ENCODE measurements at places on chromosomes 16 and 17. TPM values are rescaled to one million over a fixed set of nuclear protein-coding genes. Genes with fewer than 3 reads are reported as not detected.

DNA sequence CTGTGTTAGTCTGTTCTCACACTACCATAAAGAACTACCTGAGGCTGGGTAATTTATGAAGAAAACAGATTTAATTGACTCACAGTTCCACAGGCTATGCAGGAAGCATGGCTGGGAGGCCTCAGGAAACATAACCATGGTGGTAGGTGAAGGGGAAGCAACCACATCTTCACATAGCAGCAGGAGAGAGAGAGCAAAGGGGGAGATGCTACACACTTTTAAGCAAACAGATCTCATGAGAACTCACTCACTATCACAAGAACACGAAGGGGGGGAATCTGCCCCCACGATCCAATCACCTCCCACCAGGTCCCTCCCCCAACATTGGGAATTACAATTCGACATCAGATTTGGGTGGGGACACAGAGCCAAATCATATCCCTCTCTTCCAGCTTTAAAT, 31.8 kb upstream of the NXPH3 start:
- no peak for DNase-seq

GRCh38 chr16:54444851-54445458, 158.4 kb upstream of the IRX3 start:
- no peak for DNase-seq

GRCh38 chr16:72389791-72390190, 217.8 kb upstream of the PMFBP1 start:
- DNase-seq, result no peak

- no peak for DNase-seq
Measured at GRCh38 chr16:79994418-79994817, 393.9 kb upstream of the MAF start.

- DNase-seq, result no peak
Measured at GRCh38 chr17:1123921-1124715, 55.7 kb downstream of the ABR start.

- no peak for DNase-seq
Measured at GRCh38 chr16:2160915-2161551, 5.5 kb downstream of the TRAF7 start.

DNA sequence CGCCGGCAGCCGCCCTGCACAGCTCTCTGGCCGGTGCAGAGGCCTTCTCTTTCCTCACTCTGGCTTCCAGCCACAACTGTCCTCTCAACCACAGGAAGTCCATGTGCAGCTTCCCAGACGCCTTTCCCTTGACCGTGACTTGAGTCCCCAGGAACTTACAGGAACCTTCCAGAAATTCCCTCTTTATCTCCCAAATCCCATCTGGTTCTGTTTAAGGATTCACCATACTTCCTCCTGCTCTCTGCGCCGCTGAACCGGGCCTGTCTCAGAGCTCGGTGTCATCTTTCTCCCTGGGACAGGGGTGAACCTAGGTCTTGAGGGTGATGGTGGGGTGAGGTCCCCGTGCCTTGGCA, 65.2 kb upstream of the ZNF469 start:
- no peak for DNase-seq

GRCh38 chr17:73962308-73962707, 241.2 kb upstream of the RPL38 start:
- DNase-seq, result no peak

DNA sequence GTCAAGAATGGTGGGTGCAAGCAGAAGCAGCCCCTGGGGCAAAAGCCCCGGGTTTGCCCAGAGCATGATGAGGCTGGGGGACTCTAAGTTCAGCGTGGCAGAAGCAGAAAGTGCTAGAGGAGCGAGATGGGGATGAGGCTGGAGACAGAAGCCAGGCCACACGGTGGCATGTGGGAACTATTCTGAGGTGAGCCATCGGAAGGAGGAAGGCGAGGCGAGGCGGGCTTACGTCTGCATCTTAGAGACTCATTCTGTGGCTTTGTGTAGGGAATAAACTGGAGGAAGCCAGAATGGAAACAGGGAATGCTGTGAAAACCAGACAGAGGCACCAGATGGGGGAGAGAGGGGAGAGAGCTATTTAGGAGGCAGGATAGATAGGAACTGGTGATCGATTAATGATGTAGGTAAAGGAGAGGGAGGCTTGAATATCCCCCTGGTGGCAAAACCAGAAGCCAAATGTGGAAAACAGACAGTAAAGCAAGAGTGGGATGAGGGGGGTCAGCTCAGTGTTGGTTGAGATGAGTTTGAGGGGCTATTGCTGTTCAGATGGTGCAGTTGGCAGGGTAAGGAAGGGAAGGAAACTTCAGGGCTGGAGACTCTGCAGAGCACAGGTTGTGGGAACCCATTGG, 3.1 kb upstream of the TNFSF13 start:
- no peak for DNase-seq

GRCh38 chr17:45410144-45411091, 22.3 kb downstream of the ARHGAP27 start:
- no peak for DNase-seq

DNA sequence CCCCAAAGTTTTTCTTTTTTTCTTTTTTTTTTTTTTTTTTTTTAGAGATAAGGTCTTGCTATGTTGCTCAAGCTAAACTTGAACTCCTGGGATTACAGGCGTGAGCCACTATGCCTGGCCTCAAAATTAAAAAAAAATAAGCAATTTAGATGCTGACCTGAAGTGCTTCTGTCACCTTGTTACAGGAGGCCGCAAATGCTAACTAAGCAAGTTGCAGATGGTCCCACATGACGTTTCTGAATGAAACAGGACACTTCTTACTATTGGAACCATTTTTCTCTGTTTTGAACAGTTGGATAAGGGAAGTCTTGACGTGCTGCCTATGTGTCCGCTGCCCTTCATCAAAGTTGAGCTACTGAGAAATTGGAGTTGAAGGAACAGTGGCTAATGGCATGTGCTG, 8.8 kb downstream of the ANKRD40CL start:
- DNase-seq, result no peak

DNA sequence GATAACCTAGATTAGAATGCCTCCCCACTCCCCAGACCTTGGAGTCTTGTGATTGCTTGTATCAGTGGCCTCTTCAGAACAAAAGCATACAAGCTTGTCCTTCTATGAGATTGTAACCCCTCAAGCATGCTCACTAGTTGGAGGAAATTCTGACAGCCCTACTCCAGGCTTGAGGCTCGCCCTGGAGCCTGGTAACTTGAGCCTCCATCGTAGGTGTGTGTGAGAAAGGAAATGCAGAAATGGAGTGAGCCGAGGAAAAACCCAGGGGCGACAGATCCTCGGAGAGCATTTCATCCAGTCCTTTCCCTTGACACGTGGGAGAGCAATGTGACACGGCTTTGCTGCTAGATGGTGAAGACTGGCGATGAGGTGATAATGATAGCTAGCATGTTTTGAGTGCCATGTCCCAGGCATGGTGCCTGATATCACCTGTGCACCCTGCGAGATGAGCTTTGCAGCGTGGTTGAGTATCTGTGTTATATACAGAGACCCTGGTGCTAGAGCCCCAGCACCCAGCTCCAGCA, 31.2 kb downstream of the GNAO1 start:
- DNase-seq, result no peak

DNA sequence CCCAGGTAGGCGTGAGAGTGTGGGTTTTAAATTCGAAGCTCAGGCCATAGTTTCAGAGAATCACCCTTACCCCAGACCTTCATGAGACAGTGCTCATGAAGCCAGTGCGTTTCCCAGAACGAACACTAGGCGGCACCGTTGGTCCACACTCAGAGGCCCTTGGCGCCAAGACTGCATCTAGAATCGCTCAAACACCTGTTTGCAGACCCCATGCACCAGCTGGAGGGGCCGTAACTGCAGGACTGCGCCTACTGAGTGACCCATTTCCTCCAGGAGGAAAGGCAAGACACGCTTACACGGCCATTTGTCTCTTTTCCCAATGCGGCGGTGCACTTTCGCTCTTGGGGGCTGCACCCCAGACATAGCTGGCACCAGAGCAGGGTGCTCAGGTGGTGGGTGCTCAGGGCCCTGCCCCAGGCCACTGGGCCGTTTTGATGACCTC, 34.0 kb downstream of the ADGRG5 start:
- DNase-seq, result peak; percentile 92

GRCh38 chr16:66660422-66661209, 35.9 kb downstream of the CMTM4 start:
- no peak for DNase-seq

- DNase-seq, result peak; percentile 38
Measured at GRCh38 chr17:66904760-66905624, 59.5 kb upstream of the CACNG4 start.

DNA sequence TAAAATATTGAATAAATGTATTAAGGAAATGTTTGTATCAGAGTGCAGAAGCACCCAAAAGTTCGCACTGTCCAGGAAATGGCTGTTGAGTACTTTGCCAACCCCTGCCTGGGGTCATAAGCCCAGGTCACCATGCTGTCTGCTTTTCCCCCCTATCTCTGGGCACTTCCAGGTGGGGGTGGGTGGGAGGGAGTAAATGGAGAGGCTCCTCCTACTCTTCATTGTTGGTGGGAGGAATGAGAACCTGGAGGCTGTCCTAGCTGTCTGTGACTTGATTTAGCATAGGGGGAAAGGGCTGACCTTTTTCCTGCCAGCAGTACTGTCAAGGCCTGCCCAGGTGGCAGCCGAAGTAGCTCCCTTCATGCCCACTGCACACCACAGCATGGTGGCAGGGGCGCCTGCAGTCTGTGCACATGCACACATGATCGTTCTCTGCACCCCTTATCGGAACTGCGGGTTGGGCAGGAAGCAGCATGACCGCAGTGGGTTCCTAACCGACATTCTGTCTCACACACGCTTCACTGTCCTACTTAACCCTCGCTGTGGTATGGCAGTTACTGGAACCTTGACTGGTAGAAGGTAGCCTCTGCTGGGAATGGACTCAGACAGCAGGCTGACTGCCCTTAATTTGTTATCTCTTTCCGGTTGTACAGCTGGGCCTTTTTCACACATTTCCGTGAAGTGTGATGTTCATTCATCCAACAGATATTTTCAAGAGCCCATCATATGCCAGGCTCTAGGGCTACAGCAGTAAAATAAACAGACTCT, 41.5 kb downstream of the LDHD start:
- DNase-seq, result no peak

- DNase-seq, result no peak
Measured at GRCh38 chr17:47697906-47698711, 4.1 kb downstream of the TBKBP1 start.

DNA sequence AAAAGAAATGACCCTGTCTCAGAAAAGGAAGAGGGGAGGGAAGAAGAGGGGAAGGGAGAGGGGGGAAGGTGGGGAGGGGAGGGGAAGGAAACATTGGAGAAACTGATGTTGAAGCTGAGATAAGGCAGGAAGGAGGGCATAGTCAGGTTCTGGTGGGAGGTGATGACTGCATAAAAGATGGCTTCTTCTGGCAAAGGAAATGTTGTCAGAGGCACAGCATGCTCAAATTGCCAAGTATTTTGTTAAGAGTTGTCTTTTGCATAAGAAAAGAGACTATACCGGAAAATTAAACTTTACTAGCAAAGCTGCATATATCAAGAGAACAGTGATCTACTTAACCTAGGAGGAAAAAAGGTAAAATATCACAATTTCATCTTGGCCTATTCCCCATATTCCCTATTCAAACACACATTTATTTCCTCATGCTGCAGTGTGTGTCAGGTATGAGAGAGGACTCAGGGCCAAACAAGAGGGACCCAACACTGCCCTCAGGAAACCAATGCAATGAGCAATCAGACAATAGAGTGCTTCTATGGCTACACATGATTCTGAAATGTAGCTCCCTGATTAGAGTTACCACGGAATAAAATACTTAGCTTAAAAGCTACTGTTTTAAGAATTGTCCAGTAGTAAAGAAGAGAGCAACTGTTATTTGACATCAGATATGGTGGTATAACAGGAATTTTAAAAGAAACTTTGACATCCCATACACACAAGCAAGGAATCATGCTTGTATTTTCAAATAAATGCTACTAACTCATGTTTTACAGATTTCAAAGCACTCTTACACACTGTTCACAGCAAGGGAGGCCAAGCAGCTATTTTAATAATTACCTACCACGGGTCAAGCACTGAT, 80.9 kb downstream of the PARN start:
- no peak for DNase-seq

DNA sequence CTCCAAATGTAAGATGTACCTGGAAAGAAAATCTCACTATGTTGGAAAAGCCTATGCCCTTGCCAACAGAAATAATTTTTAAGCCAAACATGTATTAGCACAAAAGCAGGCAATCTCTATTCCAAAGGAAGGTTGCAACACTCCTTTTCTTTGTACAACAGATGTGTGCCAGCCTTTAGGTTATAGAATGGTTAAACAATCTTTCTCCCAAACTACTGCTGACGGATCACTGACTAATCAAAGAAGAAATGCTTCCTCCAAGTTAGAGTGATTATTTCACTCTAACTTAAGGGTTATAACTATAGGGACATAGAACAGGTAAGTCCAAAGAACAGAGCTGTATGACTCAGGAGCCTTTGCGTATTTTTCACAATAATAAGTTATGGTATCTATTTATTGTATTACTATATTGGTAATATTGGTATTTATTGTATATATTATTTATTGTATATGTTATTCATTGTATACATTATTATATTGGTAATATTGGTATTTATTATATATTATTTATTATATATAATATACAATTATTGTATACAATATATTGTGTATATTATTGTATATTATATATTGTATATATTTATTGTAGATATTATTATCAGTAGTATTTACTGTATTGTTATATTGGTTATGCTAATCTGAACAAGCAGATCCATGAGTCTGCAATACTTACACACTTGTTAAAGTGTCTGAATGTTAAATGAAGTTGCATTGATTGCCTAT, 36.7 kb upstream of the ABCA5 start:
- no peak for DNase-seq

GRCh38 chr16:85025781-85026653, 1.6 kb upstream of the KIAA0513 start:
- DNase-seq, result no peak

DNA sequence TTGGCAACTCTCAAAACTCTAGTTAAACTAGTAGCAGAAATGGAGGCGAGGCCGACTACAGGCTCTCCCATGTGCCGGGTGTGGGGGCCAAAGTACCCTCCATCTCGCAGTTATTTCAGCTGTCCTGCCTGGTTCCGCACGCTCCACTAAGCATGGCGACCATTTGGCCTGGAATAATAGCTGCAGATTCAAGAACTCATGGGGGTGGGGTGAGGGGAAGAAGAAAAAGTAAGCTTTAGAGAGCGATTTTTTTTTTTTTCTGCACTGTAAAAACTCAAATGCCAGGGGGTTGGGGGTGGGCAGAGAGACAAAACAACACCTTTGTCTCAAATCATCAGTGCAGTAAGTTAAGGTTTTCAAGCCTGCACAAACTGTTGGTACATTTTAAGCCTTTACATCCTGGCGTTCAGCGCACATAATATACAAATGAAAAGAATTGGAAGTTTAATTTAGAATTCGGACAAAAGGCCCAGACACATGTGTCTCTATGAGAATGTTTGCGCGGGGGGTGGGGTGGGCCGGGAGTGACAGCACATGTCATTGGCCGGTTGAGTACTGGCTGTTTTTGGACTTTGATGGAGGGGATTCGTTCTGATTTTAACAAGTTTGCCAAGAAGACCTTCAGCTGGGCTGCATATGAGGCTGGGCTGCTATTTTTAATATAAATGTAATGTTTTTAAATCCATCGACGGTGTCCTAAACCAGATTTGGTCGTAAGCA, 694.7 kb upstream of the SALL1 start:
- peak; percentile 9 for DNase-seq

KRTAP2-1 gene
- total RNA-seq, result not detected

KRT38 gene
- not detected for total RNA-seq

CACNG1 gene
- total RNA-seq, result 0.20 TPM

GALR2 gene
- not detected for total RNA-seq

DOC2B gene
- 11.5 TPM for total RNA-seq

ANKRD40CL gene
- total RNA-seq, result not detected

GPRC5B gene
- total RNA-seq, result 129 TPM

ABCC11 gene
- 0.22 TPM for total RNA-seq

DLX4 gene
- not detected for total RNA-seq

CCL11 gene
- total RNA-seq, result not detected

ZMYND15 gene
- 2.0 TPM for total RNA-seq

MFAP4 gene
- 27.0 TPM for total RNA-seq
